ENCODE measurements at places on chromosomes 3 and 15.

DNA sequence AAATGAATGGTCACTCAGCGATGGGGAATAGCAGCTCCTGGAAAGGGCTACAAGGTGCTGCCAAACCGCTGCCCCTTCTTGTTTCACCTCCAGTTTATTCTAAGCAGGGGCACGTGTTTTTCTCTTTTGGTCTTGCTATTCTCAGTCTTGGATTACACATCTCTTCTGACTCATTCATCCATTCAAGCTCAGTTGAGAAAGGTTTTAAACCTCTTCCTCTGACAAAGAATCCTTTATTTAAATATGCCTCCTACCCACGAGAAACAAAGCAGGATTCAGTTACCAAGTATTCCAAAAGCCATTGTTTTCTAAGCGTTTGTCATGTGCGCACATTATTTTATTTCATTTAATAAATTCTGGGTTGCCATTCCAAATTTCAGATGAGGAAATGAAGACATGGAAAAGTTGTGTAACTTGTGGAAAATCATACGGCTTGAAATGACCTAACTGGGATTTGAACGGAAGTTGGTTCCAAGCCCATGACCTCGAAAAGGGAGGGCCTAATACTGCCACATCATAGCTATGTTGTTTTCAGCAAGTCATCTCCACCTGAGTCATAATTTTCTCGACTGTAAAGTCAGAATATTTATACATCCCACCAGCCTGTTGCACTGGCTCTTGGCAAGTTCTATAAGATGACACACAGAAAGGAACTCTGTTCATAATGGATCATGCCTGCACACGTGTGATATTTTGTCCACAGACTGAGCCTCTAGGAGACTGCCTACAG is 292.0 kb upstream of the SLCO3A1 start:
- no peak for DNase-seq

GRCh38 chr3:94171954-94172353 is 109.1 kb downstream of the NSUN3 start:
- no peak for DNase-seq

- DNase-seq = no peak
Observed at GRCh38 chr3:12793701-12794100, 2.8 kb upstream of the CAND2 start.

GRCh38 chr3:53811143-53811927 is 34.9 kb downstream of the CHDH start:
- no peak for DNase-seq

GRCh38 chr3:72032441-72033135 is 247.6 kb upstream of the PROK2 start:
- DNase-seq = no peak

GRCh38 chr15:61226361-61227256 is 2.5 kb downstream of the RORA start:
- DNase-seq = no peak

- no peak for DNase-seq
Observed at GRCh38 chr3:20254268-20255117, 68.5 kb upstream of the SGO1 start.

GRCh38 chr3:37992271-37993066 is 1.9 kb downstream of the VILL start:
- DNase-seq = no peak

- no peak for DNase-seq
Observed at GRCh38 chr3:197028728-197029510, 698 bp downstream of the MELTF start.

DNA sequence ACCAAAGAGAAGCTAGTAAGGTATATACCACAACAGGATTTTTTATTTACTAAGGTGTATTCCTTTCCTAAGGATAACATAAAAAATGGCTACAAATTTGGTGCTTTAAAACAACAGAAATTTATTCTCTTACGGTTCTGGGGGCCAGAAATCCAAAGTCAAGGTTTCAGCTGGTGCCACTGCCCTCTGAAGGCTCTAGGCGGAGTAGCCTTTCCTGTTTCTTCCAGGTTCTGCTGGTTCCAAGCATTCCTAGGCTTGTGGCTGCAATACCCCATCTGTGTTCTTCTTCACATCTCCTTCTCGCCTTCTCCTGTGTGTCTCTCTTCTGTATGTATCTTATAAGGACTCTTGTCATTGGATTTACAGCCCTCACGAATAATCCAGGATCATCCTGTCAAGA is 549.9 kb downstream of the GRM7 start:
- no peak for DNase-seq

GRCh38 chr15:99486371-99487336 is 79.1 kb upstream of the MEF2A start:
- DNase-seq = no peak

GRCh38 chr15:101445562-101446517 is 43.7 kb downstream of the PCSK6 start:
- no peak for DNase-seq

Data from H1 (cell line).